ENCODE measurements at places on chromosomes 13 and 19.

GRCh38 chr13:36431204-36432105 is 840 bp upstream of the CCNA1 start:
- peak; percentile 42 for DNase-seq

- no peak for DNase-seq
Measured at GRCh38 chr19:22935151-22935550, 67.8 kb downstream of the ZNF728 start.

DNA sequence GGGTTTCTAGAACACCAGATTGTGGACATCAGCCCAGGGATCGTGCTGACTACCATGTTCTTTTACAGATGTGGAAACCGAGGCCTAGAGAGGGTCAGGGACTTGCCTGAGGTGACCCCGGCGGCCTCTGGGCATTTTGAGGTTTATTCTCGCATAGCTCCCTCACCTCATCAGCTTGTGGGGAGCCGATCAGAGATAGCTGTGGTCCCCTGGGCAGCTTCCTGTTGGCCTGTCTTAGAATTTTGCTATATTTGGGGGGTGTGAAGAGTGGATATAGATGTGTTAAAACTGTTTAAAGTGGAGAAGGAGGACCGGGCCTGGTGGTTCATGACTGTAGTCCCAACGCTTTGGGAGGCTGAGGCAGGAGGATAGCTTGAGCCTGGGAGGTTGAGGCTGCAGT is 6.9 kb downstream of the ARHGEF1 start:
- DNase-seq, result no peak

- DNase-seq, result no peak
Measured at GRCh38 chr19:32688311-32688710, 3.3 kb upstream of the NUDT19 start.

DNA sequence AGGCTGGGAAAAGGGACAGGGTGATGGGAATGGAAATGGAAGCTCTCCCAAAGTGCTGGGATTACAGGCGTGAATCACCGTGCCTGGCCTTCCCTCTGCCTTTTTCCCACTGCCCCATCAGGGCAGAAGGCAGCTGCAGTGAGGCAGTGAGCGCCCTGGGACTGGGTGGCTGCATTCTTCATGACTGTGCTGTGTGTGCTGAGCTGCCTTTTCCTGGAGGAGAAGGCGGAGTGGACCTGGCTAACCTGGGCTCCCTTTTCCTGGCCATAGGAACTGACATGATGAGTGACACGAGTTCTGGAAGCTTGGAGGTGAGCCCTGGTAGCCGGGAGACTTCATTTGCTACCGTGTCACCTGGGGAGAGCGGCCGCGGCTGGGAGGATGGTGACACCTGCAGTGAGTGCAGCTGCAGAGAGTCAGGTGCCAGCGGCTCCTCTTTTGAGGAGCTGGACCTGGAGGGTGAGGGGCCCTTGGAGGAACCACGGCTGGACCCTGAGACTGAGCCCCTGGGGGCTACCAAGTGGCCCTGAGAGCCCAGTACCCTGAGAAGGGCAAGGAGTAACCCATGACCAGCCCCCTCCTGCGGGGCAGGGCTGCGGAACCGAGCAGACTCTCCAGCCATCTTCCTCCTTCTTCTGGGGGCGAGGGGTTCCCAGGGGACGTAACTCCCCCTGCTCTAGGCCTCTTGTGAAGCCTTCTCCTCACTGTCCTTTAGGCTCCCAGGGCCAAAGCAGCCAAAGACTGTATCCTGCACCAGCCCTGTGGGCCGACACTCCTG is 26.3 kb upstream of the ZNF492 start:
- no peak for DNase-seq

GRCh38 chr13:106230450-106230849 is 305.0 kb downstream of the EFNB2 start:
- DNase-seq, result no peak

- DNase-seq, result no peak
Measured at GRCh38 chr13:77002590-77003190, 10.8 kb downstream of the CLN5 start.

DNA sequence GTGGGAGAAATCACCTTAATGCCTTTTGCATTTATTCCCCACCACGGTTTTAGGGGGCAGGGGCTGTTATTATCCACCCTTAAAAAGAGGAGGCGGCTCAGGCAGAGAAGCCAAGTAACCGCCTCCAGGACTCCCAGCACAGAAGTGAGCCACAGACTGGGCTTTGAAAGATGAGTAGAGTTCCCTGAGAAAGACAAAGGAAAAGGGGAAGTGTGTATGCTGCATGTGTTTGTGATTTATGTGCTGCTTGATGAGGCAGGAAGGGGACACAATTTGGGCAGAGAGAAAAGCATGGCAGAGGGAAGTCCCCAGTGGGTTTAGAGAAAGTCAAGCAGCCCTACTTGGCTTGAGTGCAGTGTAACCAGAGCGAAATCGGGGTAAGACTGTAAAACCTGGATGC is 85.0 kb downstream of the DOCK9 start:
- DNase-seq, result no peak

DNA sequence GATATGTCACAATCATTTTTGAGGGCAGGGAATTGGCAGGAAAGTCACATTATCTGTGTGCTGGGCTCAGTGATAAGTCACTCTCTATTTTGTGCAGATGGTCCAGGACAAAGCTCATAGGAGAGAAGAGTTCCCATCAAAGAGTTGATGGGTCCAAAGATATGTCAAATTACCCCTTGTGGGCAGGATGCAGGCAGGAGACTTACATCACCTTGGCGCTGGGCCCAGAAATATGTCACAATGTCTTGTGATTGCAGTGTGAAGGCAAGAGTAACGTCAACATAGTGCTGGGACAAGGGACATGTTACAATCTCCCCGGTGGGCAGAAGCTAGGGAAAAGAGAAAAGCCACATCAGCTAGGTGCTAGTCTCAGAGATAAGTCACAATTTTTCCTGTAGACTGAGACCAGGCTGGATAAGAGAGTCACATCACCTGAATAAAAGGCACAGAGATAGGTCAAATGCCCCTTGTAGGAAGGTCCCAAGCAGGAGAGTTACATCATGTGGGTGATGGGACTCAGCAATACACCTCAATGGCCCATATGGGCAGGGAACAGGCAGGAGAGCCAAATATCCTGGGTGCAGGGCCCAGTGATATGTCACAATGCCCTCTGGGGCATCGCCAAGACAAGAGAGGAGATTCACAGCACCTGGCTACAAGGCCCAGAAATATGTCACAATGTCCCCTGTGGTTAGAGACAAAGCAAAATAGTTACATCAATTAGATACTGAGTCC is 47.9 kb downstream of the ZNF99 start:
- DNase-seq, result no peak

- peak; percentile 26 for DNase-seq
Measured at GRCh38 chr19:58154287-58154678, 3.7 kb upstream of the ZNF329 start.

DNA sequence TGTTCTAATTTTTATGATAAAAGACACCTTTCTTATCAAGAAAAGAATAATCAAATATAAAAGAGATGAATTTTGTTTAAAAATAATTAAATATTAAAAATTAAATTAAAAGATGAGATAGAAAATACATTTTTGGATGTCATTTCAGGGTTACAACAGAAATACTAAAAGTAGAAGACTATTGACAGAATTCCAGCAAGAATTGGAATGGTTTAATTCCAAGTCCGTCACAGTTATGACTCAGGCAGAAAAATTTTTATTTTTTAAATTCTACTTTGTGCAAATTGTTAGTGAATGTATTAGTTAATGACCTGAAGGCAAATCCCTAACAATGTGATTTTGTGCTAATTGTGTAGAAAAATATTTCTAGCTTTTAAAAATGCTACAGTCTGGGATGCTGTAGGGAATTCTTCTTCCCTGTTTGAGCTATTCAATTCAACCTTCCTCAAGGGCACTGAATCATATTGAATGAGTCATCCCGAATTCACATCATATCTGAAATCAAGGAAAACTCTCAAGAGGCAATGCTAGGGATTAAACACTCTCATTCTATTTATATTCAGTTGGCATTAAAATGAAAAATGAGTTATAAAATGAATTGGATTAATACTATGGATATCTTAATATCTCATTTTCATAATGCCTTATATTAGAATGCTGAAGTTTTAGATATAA is 633.5 kb upstream of the ATXN8OS start:
- no peak for DNase-seq

GRCh38 chr19:18440415-18440877 is 2.5 kb upstream of the ISYNA1 start:
- no peak for DNase-seq

- DNase-seq, result no peak
Measured at GRCh38 chr19:27762933-27763332, 1450.0 kb downstream of the UQCRFS1 start.

GRCh38 chr13:43797159-43797558 is 10.4 kb upstream of the ENOX1 start:
- DNase-seq, result no peak

- DNase-seq, result no peak
Measured at GRCh38 chr19:824885-825284, 2.8 kb upstream of the AZU1 start.

GRCh38 chr19:18854982-18855381 is 23.2 kb downstream of the UPF1 start:
- DNase-seq, result no peak

DNA sequence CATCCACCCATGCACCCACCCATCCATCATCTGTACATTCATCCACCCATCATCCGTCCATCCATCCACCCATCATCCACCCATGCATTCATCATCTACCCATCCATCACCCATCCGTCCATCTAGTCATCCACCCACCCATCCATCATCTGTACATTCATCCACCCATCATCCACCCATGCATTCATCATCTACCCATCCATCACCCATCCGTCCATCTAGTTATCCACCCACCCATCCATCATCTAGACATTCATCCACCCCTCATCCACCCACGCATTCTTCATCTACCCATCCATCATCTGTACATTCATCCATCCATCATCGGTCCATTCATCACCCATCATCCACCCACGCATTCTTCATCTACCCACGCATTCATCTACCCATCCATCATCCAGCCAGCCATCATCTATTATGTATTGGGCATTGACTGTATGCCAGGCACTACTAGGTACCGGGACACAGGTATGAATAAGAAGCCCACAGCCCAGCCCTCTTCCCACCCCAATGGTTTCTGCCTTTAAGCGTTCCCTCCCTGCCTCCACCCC is 16.7 kb upstream of the GALP start:
- no peak for DNase-seq

DNA sequence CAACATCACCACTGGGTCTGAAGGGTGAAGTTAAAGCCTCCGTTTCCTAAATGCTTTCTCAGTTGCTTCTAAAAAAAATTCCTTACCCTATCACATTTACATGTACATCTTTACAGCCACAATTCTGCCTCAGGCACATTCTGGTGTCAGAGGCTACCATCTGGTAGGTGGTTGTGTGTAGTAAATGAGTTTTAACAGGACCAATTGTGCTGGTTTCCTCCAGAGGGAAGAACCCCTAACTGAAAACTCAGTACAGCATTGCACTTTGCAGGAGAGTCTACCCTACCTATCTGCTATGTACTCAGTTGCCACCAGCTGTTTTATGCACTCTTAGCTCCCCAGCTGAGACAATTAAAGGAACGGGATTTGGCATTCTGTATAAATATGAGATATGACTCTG is 1576.5 kb downstream of the PCDH9 start:
- DNase-seq, result no peak

- no peak for DNase-seq
Measured at GRCh38 chr19:7739211-7739755, 7.4 kb upstream of the CLEC4G start.

GRCh38 chr13:113623491-113624234 is 34.3 kb downstream of the ATP4B start:
- no peak for DNase-seq

GRCh38 chr13:114275304-114275703 is 6.1 kb upstream of the UPF3A start:
- no peak for DNase-seq

DNA sequence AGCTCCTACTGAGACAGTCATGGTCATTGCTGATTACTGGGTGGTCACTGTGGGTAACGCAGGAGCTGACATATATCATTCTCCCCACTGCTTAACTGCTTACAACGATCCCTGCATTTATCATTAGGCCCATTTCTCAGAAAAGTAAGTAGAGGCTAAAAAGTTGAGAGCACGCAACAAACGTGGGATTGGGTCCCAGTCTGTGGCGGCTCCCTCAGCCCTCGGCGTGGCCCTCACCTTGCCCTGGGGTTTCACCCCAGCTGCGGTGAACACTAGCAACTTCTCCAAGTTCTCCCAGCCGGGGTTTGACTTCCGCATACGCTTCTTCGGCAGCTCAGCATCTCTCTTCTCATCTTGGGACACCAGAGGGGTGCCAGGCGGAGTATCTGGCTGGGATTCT is 2.5 kb downstream of the PNKP start:
- no peak for DNase-seq

- no peak for DNase-seq
Measured at GRCh38 chr13:22276616-22277015, 605.7 kb downstream of the FGF9 start.

- DNase-seq, result peak; percentile 91
Measured at GRCh38 chr19:51327066-51328001, 14.6 kb downstream of the VSIG10L start.

DNA sequence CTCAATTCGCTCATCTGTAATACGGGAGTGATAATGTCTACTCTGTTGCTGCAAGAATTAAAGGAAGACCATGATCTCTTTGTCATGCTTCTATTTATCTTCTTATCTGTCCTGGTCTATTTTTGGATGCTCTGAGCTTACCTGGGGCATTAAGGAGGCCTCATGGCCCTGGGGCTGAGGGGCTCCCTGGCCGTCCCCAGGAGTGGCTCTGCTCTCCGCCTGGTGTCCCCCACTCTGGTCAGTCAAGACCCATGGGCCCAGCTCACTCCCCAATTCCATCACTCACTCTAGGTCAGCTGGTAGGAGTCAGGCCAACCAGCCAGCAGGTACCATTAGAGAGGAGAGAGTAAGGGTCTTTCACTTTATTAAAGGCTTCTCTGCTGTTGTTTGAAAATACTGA is 1.1 kb upstream of the CHST8 start:
- no peak for DNase-seq

DNA sequence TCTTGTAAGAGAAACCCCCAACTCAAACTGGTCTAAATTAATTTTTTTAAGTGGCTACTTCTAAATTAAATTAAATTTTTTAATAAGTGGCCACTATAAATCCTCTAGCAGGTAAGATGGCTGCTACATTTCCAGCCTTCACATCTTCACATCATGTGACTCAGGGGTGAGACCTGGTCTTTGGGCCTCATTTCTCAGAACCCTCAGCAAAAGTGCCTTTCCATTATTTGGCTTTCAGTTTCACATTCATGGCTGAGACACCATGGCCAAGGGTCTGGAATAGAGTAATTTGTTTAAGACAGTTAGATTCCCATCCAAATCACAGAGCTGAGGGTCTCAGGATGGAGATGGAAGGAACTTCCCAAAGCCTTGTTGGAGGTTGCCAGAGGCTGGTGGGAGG is 47.5 kb downstream of the DCT start:
- no peak for DNase-seq

Measured in GM20000 (cell line).